AML-193 (cell line): ENCODE measurements at places on chromosomes 5 and 9.

DNA sequence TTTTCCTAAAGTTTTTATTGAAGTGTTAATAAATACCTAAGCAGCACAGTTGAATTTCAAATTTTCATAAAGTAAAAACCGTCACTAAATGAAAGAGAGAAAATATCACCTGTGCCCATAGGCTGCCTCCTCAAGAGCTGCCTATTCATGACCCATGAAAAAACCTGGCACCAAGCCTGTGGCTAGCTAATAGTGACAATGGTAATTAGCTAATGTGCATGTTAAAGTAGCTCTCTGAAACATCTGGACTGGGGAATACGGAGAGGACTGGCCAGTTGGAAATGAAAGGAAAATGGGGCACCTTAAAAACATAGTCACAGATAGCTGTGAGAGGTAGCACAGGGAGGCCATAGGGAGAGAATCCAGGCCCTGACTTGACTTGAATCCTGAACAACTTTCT lies 5.4 kb upstream of the GNE start:
- DNase-seq: no peak

DNA sequence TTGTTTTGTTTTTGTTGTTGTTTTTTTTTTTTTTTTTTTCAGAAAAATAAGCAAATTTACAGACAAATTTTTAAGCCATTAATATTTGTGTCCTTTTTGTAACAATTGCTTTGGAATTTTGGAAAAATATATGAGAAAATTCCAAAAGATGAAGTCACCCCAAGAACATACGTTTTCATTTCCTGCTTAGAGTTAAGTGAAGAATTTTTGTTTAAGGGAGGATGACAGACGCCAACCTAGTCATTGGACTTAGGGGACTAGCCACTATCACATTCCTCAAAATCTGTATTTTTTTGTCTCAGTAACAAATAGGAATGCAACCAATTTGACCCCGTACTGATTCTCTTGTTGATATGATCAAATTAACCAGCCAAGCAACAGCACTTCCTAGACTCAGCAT lies 433.9 kb upstream of the SLC30A5 start:
- no peak for DNase-seq

DNA sequence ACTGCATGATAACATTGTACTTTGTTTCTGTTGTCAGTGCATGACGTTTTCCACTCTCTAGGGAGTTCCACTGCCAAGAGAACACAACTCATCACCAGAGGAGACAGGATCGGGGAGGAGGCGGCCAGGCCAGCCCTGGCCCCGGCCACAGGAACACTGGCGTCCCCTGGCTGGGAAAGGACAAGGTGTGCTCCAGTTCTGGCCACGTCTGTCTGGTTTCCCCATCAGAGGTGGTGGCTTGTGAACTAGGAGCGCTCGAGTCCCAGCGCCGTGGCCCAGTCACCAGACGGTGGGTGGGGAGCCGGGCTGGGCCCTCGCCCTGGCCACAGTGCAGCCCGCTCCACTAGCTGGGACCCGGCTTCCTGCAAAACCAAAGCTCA lies 211.9 kb upstream of the IRX4 start:
- DNase-seq: no peak

DNA sequence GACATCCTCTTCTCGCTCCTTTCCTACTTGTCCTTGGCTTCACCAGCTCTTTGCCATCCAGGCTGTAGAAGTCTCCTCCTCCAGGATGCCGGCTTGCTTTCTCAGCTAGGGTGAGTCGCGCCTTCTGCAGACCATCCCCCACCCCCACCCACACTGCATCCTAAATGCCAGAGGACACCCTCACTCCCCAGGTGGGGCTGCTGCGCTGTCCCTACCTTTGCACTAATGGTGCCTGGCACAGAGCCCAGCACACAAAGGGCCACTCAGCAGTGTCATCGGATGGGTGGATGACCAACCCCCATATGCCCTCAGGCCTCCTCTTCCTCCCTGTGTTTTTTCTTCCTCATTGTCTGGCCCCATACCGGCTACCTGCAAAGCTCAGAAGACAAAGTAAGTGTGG lies 14.8 kb downstream of the IL9 start:
- DNase-seq: no peak

- no peak for DNase-seq
Observed at GRCh38 chr5:116343961-116344360, 230.7 kb downstream of the SEMA6A start.

- DNase-seq: no peak
Observed at GRCh38 chr9:73034962-73035361, 82.1 kb upstream of the ALDH1A1 start.

DNA sequence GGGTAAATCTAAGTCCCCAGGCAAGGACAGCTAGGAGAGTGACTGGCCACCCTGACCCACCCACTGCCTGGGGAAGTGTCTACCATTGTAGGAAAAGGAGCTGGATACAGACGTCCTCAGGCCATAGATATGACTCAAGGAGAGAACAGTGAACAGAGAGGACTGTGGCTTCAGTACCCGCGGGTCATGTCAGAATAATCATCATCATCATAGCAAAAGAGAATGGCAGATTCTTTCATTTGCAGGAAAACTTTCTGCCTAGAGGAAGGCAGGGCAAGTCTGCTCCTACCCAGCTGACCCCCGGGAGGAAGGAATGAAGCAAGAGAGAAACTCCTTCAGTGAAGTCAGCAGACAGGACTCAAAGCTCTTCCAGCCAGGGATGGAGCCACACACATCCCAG lies 52.2 kb upstream of the UBTD2 start:
- DNase-seq: no peak

- no peak for DNase-seq
Observed at GRCh38 chr5:509611-510185, 14.6 kb downstream of the SLC9A3 start.
